ENCODE measurements at places on chromosomes 6 and 20.

- DNase-seq, result no peak
Measured at GRCh38 chr6:38262026-38262425, 377.7 kb downstream of the BTBD9 start.

DNA sequence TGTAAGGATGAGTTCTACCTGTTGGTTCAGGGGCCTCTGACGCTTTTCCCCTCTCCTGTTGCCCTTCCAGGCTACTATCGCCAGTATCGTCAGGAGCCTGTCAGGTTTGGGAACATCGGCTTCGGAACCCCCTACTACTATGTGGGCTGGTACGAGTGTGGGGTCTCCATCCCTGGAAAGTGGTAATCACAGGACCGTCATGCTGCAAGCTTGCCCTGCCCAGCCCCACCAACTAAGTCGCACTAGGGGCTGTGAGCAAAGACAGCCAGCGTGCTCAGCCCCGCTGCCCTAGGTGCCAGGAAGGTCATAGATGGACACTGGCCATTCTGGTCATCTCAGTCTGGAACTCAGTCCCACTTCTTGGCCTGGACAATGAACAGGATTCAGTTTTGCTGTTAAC lies 102.1 kb downstream of the FNDC1 start:
- DNase-seq, result no peak

GRCh38 chr20:1301031-1301529 lies 27.9 kb downstream of the SDCBP2 start:
- DNase-seq, result peak; percentile 23

- no peak for DNase-seq
Measured at GRCh38 chr6:163323705-163324104, 90.8 kb upstream of the QKI start.

- no peak for DNase-seq
Measured at GRCh38 chr20:64015635-64016034, 20.3 kb upstream of the C20orf204 start.

DNA sequence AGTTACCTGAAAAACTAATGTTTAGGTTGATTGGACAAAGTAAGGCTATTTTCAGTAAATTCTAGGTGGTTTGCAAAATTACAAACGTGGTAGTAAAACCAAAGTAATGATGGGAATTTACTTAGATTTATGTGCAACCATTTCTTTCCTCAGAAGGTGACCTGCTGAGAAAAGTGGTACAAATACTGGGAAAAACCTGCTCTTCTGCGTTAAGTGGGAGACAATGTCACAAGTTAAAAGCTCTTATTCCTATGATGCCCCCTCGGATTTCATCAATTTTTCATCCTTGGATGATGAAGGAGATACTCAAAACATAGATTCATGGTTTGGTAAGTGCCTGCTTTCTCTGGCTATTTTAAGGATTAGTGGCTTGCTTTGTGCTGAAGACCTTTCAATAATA lies 18.2 kb downstream of the TPX2 start:
- no peak for DNase-seq

- no peak for DNase-seq
Measured at GRCh38 chr20:3258429-3258828, 19.4 kb upstream of the SLC4A11 start.

Measured in inflammatory macrophage (primary cell).